ENCODE measurements at places on chromosomes 1 and 21.

- no peak for DNase-seq
Measured at GRCh38 chr1:58818075-58818474, 34.2 kb upstream of the JUN start.

DNA sequence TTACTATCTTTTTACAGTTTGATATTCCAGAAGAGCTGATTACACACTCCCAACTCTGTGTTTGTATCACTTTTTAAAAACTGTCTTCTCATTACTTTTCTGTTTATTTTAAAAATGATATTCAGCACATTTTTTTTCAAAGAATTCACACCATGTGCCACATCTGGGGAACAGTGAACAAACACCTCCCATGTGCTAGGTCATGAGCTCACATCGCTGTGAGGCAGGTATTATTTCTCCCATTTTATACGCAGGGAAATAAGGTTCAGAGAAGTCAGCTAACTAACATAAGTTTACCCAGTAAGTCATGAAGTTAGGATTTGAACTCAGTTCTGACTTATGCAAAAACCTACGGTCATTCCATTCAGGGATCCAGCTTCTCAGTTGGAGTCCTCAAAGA is 44.9 kb downstream of the S1PR1 start:
- DNase-seq, result no peak

DNA sequence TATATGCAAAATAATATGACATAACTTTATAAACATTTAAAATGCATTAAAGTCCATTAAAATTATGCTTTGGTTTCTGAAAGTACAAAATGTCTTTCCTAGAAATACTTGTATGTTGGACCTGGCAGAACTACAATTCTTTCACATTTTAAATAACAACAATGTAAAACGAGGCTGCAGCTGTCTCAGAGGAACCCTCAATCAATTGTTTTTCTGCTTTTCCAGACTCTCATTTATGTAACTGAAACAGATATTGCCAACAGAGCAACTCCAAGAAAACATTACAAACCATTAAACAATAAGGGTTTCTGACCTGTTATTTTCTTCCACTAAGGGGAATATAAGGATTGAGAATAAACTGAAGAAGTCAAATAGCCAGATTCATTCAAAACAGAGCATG is 1193.4 kb downstream of the NCAM2 start:
- DNase-seq, result no peak

DNA sequence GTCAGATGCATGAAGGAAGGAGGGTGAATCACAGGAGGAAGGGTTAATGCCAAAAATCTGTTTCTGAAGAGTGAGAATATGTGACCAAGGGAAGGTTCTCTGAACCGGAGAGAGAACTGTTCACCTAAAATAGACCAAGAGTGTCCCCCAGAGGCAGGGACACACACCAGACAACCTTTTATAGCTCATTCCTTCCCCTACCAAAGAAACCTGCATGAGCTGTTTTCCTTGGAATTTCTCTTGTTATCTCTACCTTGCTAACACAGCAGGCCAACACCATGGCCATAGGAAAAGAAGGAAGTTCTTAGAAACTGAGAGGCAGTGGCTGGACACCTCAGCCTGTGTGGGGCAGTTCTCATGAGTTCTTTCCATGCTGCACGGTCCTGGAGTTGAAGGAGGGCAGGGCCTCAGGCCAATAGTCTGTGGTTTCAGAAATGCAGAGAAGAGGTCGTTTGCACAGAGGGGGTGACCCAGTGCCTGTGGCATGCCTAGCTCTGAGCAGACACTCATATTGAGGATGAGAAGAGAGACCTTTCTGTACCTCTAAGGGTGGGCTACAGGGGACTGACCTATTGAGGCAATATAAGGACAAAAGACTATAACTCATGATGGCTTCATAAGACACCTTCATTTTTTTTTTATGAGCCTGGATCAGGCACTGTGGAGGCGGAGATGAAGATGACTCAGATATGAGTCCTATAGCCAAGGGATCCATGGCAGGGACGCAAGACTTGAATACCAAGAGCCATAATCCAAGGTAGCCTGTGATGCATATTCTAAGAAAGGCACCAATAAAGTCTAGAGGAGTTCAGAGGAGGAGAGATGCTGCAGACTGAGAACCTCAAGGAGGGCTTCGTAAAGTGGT is 39.4 kb downstream of the IGFN1 start:
- DNase-seq, result no peak

DNA sequence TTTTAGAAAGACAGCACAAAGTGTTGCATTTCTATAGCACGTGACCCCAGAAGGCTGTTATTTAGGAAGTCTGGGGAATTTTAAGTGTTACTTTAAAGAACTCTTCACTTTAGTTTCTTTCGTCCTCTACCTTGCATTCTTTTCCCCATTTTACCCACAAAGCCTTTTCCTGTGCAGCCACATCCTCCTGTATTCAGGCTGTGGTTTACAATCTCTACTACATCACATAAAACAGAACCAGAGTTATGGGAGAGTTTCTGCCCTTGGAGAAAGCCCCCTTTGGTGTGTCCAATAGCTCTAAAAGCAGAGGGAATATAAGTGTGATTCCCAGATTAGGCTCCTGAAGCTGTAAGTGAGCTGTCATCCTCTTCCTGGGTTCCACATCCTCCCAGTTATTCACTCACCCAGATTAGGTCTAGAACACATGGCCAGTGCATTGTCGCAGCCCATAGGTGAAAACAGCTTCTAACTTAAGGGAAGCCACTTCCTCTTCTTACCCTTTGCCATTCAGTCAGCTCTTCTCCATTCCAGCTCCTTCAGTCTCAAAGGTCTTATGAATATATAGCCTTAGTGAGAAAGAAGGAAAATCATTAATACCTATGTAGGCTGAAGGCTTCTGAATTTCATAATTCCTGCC is 171.1 kb downstream of the PIGK start:
- no peak for DNase-seq

DNA sequence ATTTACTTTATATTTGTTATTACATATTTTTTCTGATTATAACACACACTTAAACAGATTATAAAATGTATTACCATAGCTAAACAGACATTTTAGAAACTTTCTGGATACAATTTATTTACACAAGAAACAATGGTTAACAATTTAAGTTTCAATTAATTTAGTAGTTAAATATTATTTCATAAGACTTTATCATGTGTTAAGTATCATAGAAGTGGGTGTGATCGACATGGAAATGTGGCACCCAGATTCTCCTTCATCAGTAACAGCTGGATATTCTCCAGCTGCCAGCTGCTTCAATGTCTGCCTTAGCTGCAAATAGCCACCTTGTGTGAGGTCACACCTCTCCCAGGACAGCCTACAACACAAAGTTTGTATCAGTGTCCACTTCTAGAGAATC is 97.8 kb downstream of the KCNT2 start:
- no peak for DNase-seq

GRCh38 chr21:41068496-41068895 is 99.5 kb upstream of the BACE2 start:
- no peak for DNase-seq

DNA sequence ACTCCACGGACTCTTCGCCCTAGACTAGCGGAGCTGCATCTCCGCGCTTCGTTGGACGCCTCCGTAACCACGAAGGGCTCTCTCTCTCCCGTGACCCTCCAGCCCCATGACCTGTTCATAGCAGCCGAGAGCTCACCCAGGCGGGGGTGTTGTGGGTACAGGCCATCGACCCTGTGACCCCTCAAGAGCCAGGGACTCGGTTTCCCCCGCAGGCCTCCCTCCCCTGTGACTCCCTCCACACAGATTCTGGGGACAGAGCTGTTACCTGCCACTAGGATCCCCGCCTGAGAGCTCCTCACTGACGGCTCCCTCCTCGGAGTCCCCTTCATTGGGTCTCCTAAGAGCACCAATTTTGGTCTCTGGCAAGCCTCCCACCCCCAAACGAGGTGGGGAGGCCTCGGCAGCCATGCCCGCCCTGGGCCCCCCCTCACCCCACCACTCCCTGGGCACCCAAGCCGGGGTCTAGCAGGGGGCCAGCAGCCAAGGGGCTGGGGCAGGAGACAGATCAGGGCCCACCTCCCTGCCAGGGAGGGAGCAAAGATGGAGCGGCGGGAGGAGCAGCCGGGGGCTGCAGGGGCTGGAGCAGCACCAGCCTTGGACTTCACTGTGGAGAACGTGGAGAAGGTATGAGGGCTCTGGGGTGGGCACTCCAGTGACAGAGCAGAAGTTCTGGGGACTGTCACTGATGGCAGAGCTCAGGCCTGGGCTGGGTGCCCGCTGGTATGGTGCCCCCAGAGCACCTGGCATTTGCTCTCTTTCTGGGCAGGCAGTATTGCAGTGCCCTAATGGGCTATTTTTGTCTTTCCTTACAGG is 517 bp downstream of the IPO13 start:
- no peak for DNase-seq

DNA sequence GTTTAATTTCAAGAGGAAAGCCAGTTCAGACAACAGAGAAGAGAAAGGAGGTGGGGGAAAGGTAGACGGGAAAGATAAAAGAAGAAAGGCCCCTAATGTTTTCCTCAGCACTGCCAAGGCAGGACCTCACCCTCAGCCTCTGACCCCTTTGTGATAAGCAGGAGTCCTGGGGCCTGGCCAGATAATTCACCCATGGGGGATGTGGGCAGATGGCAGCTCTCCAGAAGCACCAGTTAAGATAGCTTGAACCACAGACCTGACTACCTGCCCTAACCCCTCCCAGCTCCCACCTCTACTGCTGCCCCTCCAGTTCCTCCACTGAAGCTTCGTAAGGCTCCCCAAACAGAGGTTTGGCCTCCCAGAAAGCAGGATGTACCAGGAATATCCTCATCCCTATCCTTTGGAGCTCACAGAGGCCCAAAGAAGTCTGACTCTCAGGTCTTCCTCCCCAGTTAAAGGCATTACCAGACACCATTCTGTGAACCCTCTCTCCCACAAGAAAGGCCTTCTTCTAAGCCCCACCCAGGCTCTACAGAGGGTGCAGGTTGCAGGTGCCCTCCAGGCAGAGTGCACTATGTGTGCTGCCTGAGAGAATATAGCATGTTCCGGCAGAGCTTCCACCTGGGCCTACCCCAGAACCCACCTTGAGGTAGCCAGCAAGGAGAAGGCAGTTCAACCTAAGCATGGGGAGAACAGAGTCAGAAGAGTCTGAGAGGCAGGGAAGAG is 9.2 kb upstream of the SNAPIN start:
- DNase-seq, result no peak

GRCh38 chr1:54174106-54174505 is 21.3 kb upstream of the CDCP2 start:
- no peak for DNase-seq

GRCh38 chr1:30680879-30681278 is 42.5 kb downstream of the MATN1 start:
- DNase-seq, result no peak

DNA sequence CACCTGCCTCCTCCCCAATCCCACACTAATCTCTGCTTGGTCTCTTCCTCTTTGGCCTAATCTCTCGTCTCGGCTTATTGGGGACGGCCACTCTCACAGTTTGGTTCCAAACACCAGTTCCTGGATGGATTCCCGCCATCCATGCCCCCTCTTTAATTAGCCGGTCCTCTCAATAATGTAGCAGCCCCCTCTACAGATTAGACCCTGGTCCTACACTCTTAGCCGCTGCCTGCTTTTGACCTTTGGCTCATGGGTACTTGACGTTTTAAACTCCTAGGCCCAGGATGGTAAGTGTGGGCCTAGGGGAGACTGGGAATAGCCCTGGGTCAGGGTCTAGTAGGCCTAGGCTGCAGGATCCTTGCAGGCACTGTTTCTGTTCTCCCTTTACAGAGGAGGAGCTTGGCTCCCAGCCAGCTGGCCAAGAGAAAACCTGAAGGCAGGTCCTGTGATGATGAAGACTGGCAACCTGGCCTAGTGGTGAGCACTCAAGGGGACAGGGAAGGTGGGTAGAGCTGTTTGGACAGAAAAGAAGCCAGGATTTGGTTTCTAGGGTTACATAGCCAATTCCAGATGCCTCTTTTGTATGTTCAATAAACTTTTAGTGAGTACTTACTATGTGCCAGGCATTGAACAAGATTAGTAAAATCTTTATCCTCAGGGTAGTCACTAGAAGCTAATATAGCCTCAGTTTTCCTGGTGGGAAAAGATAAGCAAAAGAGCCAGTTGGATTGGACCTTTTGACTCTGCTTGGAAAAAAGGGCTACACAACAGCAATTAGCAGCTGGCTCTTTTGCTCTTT is 758 bp downstream of the RAD54L start:
- DNase-seq, result no peak

DNA sequence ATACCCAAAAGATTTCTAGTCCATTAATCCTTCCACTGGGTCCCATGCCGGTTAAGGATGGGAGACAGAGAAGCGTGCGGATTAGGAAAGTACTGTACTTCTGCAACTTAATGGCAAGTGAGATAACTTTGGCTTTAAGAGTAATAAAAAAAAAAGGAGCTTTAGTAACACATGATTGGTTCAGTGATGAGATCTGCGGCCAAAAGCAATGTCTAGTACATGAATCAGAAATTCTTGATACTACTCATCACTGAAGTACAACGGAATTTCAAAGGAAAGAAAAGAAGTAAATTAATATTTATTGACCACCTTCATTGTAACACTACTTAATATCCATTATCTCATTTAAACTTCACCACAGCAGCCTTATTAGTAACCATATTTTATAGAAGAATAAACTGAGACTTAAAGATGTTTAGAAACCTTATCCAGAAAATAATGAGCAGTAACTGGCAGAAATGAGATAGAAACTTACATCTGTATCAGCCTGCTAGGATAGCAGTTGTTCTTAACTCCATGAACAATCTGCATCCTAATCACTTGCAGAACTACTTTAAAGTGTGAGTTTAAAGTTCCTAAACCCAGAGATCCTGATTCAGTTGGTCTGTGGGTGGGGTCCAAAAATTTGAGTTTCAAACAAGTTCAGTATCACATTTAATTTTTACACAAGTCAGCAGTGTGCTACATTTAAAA is 14.1 kb upstream of the NUF2 start:
- DNase-seq, result no peak

Measured in activated CD8-positive, alpha-beta memory T cell treated with anti-CD3 and anti-CD28 coated beads for 4 hours (primary cell).